ENCODE measurements at places on chromosomes 6 and 20. TPM values are rescaled to one million over a fixed set of nuclear protein-coding genes. Genes with fewer than 3 reads are reported as not detected.
A peak's percentile ranks its signal among the peaks of the same experiment; 100 is the strongest.

DNA sequence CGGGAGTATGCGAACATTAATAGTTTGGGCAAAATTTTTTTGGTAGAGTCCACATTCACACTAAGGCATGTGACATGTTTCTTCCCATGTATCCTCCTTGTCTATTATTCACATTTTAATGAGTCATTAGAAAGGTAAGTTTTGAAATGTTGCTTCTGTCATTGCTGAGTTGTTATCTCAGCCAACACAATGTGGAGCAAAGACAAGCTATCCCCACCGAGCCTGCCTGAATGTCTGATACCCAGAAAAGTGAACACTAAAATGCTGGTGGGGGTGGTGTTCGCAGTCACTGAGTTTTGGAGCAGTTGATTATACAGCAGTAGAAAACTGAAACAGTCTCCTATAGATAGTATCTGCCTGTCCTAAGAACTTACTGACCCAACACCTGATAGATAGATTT lies 68.3 kb upstream of the ASF1A start:
- DNase-seq = no peak

GRCh38 chr20:11234608-11235007 lies 560.8 kb upstream of the JAG1 start:
- DNase-seq = no peak

DNA sequence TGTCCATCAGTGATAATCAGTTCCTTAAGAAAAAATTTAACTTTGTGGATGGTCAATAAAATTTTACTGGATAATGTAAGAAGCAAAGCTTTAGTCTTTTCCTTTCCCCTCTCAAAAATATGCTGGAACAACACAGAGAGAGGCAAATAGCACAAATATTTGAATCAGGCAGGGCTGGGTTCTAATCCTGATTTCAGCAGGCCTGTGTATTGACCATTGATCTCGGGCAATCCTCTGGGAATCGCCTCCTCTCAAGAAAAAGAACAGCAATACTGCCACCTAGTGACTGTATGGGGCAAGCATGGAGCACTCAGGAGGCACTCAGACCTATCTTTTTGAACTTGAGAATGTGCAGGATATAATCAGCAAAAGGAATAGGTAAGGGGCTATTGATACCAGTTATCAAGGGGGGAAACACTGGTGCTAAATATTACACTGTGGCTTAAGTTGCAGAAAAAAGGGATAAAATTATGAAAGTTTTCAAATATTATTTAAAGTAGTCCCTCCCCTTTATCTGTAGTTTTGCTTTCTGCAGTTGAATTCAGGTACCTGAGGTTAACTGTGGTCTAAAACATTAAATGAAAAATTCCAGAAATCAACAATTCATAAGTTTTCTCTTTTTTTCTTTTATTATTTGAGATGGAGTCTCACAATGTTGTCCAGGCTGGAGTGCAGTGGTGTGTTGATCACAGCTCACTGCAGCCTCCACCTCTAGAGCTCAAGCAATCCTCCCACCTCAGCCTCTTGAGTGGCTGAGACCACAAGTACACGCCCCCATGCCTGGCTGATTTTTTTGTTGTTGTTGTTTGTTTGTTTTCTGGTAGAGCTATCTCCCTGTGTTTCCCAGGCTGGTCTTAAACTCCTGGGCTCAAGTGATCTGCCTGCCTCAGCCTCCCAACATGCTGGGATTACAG lies 91.8 kb upstream of the NHSL1 start:
- DNase-seq = peak; percentile 91

- peak; percentile 40 for DNase-seq
Observed at GRCh38 chr6:127177030-127177922, 58.8 kb downstream of the RSPO3 start.

GRCh38 chr6:22062807-22063408 lies 233.9 kb downstream of the PRL start:
- DNase-seq = peak; percentile 70

DNA sequence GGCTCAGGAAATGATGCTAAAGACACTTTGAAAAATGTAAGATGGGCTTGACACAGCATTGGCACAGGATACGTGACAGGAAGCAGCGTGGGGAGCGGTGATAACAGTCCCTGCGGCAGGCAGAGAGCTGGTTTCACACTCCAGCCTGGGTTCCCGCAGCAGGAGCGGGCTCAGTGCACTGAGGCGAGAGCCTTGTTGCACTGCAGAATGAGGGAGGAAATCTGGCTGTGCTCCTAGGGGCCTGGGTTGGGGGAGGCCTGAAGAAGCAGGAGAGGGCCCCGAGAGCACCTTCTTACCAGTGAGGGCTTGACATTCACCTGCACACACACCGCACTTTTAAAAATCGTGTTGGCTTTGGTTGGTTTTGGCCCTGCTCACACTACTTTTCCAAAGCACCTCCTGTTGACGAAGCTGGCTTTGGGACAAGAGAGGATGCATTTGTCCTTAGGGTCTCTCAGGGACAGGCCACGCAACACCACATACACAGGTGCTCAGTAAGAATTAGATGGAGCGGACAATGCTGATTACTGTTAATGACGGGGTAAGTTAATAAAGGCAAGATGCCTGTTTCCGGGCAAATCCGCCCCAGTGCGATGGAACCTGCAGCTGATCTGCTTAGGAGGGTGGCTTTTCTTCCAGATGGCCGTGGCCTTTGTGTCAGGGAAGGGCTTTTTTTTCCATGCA lies 49.4 kb upstream of the ARMC2 start:
- DNase-seq = peak; percentile 48

- no peak for DNase-seq
Observed at GRCh38 chr20:44835116-44835515, 24.8 kb upstream of the RIMS4 start.

- DNase-seq = peak; percentile 58
Observed at GRCh38 chr20:43975096-43975768, 60.6 kb downstream of the TOX2 start.

DNA sequence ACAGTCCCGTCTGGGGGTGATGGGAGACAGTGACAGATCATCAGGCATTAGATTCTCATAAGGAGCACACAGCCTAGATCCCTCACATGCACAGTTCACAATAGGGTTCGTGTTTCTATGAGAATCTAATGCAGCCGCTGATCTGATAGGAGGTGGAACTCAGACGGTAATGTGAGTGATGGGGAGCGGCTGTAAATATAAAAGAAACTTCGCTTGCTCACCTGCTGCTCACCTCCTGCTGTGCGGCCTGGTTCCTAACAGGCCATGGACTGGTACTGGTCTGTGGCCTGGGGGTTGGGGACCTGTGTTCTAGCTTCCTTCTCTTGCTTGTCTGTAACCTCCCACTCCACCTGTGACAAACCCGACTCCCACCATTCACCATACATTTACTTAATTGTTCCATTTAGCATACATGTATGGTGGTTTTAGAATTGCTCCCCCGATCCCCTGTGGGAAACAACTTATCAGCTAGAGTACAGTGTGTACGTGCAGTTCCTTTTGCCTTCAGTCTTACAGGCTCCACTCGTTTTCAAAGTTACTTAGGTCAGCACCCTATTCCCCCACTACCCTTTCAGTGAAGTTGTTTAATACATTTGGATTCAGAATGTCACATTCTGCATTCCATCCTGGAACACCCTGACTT lies 4.0 kb downstream of the MANBAL start:
- DNase-seq = no peak

DNA sequence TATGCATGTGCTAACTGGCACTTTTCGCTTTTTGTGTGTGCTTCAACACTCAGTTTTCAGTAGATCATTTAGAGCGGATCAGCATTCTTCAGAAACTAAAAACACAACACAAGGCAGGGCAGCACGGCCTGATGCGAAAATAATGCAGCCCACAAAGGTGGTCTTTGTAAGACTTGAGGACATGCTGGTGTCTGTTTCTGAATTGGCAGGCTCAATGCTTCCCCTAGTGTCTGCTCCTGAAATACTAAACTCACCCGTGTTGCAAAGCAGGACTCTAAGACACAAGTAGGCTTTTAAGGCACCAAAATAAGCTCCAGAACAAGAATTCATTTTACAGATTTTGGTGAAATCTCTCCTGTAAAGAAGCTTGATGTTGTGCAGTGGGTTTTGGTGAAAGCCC lies 676.5 kb downstream of the TENT5A start:
- no peak for DNase-seq

DNA sequence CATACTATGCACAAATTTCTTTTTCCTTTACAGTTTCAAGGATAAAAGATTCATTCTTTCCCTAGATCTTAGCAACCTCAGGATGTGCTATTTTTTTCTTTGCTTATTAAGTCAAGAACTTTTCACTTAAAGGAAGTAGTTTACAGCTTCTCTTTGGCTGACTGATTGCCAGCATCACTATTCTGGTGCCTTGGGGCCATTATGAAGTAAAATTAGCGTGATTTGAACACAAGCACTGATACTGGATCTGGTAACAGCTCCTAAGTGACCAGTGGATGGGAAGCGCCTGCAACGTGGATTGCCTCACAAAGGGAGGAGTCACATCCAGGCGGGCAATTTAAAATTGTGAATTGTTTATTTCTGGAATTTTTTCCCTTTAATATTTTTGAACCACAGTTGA lies 147.1 kb downstream of the ARID1B start:
- no peak for DNase-seq

- no peak for DNase-seq
Observed at GRCh38 chr6:104862456-104862855, 2.7 kb upstream of the HACE1 start.

DNA sequence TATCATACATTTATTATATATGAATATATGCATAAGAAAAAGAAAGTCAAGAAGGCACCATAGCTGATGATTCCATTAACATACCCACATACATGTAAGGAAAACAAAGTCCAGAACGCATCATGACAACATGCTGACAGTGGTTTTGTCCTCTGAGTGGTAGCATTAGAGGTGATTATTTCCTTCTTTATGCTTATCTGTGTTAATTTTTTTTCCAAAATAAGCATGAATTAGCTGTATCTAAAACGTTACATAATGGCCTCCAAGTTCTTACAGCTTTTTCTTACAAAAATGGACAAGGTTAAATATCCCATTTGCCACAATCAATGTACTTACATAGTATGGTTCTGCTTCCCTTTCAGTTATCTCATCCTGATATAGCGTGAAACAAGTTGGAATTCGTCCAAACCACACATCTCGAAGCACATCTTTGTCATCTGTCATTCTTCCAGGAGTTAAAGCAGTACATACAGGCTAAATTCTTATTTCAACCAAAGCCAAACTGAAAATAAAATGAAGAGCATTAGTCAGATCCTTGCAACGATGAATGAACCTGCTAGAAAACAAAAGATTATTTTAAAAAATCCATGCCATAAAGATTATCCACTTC lies 9.7 kb downstream of the ATG5 start:
- DNase-seq = peak; percentile 50

- DNase-seq = no peak
Observed at GRCh38 chr6:150875841-150876240, 10.3 kb downstream of the MTHFD1L start.

STX11 gene
- total RNA-seq = 17.2 TPM

CAPN11 gene
- 2.2 TPM for total RNA-seq

ERMARD gene
- 21.5 TPM for total RNA-seq

THBD gene
- total RNA-seq = 33.4 TPM

Data from dermis blood vessel endothelial cell (primary cell).